ENCODE measurements at places on chromosomes 7 and 10.

DNA sequence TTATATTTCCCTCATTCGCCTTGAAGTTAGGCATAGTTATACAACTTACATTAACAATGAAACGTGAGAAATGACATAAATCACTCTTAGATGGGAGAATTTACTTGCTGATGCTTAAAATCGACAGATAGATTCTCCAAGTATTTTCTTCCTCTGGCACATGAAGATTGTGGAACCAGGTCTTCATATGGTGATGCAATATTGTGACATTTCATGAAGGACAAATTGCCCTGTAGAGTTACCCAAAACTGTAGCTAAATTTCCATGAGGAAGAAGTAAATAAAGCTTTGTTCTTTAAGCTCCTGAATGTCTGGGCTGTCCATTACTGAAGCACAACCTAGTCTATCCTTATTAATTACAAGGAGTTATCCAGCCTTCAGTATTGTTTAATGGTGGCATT, 353.1 kb downstream of the THSD7A start:
- no peak for DNase-seq

DNA sequence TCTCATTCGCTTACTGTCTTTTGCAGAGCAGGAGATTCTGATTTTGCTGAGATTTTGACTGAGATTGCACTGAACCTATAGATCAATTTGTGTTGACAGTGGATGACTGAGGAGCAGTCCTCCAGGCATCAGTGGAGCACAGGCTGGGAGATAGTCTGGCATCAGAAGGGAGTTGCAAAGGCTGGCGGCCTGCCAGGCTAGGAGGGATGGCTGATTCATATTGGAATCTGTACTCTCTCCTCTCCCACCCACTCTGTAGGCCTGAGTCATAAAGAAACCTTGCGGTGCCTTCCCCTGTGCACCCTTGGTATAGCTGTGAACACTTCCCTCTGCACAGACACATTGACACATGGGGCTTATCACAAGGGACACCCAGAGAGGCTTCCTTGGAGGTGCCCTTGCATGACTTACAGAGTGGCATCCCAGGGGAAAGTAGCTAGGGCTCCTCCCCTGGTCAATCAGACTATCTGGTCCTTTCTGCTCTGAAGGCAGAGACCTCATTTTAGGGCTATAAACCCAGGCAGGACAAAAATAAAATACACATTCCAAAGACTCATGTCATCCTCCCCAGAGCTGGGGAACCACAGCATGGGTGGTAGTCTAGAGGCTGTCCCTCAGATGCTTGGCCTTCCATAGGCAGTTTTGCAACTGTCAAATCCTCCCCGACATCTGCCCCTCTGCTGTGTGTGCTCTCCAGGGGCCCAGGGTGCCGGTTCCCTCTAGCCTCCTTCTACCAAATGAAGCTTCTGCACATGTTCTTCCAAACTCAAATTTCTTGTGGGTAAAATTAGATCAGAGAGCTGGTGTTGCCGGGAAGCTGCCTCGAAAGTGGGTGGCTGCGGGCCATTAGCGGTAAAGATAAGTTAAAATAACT, 37.4 kb upstream of the EEPD1 start:
- DNase-seq = peak; percentile 87

DNA sequence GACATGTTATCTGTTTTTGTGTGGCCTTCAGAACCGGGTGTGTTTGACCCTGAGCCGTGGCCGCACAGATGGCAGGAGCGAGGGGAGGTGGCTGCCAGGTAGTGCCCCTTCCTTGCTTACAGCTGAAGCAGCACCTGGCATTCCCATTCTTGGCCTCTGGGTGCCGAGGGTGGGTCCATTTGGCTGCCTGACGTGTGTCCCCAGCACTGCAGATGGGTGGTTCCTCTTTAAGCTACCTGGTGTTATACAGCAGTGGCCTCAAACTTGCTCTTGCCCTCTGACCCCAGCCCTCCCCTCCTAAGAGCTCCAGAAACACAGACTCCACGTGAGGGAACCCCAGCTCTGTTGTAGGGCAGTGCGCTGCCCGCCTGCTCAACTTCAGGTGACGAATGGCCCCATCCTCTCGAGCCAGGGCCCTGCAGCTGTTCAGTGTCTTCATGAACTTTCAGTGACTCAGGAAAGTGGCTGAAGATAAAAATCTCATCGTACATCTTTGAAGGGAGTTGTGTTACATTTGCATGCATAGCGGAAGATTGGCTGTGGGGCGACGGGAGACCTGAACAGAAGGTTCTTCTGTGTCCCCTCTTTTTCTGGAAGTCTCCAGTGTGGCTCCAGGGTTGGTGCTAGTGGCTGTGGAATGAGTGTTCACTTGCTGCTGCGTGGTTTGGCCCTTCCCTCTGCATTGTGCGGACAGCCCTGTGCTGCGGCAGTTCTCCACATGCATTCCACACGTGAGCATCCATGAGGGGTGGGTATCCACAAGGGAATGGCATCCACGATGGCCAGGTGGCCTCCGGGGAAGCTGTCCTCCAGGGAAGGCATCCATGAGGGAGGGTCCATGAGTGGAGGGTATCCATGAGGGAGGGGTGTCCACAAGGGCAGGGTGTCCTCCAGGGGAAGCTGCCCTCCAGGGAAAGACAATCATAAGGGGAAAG, 91.6 kb downstream of the INPP5A start:
- no peak for DNase-seq

GRCh38 chr10:88557658-88558057, 25.5 kb downstream of the RNLS start:
- no peak for DNase-seq

DNA sequence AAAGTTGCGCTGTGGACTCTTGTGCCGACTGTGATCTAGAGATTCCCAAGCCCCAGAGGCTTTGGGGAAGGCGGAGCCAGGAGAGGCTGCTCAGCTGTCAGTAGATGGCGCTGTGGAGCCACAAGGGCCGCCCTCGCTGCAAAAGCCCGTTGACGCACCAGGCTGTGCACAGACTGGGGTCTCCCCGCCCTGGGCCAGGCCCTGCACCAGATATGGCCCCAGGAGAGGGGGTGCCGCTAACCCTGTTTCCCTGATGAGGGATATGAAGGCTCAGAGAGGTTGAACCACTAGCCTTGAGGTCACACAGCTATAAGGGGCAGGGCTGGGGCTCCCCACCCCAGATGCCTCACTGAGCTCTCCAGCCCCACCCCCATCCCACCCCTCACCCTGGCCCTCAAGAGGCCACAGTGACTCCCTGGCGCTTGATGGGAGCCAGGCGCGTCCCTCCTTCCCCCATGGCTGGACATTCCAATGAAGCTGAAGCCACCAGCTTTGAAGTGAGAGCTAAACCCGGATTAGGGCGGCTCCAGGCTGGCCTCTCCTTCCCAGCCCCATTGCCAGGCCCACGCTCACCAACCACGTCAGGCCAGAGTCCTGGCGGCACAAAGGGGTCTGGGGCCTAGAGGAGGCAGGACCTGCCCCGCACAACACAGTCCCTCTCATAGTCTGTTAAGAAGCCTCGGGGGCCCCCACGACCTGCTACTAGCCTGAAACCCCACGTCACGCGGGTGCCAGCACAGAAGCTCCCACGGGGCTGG, 26.4 kb downstream of the MYL10 start:
- peak; percentile 74 for DNase-seq

DNA sequence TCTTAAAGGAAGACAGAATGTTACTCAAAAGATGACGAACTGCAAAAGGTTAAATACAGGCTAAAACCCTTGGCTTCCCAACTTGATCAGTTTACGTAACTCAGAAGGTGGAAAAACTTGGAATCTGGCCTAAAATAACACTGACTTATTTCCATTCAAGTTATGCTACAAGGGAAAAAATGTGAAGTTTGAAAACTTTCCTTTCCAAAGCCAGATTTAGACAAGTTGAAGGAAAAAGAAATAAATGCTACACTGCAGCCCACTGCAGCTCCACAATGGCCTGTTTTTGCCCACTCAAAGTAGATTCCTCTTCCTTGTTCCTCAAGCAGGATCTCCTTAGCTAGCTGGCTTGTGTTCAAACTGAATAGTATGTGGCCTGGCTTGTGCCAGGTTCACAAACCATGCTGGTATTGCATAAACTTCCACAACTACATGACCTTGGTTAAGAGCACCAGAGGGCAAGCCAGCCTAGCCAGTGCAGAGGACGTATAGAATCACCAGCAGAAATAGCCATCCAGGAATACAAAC, 166.2 kb downstream of the CPEB3 start:
- no peak for DNase-seq

DNA sequence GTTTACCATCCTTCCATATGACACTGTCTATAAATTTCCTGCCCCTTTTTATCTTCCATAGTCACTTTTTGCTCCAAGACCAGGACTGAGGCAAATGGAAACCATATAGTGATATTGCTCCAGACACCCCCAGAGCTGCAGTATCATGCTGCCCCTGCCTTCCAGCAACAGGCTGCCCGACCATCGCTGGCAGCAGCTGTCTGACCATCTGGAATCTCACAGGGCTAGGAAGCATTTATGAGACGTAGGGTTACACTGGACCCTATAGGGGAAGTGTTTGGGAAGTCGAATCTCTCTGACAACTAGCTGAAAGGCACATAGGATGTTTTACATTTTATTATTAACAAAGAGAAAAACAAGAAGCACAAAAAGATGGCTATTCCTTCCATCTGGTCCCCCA, 19.4 kb downstream of the ENO4 start:
- no peak for DNase-seq

DNA sequence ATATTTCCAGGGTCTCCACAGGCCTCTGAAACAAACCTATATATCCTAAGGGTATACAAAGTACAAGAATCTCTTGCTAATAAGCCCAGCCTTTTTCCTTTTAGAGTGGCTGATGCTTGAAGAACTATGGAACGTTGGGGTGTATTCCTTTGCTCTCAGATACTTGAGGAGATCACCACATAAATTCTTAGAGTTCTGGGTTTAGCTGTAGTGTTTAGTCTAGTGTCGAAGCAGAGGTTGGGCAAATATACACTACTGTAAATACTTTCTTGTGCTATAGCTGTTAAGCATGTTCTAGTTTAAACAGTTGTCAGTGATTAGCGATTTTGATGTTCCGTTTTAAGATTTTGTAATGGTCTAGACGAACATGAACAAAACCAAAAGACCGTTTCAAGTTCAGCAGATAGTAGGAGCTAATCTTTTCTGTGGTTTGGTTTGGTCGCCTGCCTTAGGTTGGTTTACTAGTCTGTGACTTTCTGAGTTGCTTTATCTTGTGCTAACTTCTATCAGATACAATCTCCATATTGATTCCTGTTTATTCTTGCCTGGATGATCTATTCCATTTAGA, 229.6 kb downstream of the NSUN6 start:
- DNase-seq = no peak

DNA sequence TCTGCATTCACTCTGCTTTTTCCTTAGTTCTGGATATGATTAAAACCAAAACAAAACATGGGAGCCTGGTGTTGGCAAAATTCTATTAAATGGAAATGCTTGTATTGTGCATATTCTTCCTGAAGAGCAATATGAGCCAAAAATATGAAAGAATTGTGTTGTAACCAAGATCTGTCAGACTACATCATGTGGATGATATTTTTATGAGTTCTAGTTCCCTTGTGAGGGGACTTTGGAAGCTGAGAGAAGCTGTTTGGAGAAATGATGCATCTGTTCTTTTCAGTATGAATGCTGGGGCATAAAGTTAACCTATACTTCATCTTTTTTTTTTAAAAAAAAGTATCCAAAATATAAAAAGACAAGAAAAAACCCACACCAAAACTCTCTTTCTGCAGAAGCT, 782.7 kb downstream of the ANKRD7 start:
- DNase-seq = no peak

DNA sequence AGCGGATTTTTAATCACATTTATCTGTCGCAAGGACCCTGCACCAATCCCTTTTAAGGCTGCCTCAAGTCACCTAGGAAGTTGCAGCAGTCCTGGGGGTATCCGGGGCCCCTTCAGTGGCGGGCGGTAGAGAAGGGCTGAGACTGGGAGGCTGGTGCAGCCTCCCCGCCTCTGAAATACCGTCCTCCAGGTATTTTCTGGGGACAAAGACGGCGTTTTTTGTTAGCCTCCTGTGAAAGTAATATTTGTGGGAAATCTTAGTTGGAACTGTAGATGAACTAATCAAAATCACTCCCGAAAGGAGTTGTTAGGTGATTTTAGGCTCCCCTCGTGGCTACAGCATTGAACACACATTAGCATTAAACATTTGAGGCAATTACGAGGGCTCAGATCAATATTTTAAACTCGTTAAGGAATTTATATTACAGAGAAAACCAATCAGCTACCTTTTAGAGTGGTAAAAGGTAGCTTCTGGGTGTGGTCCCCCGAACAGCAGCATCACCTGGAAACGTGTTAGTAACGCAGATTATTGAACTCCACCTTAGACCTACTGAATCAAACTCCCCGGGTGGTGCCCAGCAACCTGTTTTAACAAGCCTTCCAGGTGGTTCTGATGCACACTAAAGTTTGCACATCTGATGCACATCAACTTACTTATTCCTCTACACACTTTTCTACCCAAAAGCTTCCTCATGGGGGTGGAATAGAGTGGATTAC, 530 bp upstream of the ANXA7 start:
- peak; percentile 38 for DNase-seq

- no peak for DNase-seq
Observed at GRCh38 chr7:126699707-126700106, 553.0 kb downstream of the GRM8 start.

GRCh38 chr7:42143711-42144600, 93.1 kb downstream of the GLI3 start:
- no peak for DNase-seq

- no peak for DNase-seq
Observed at GRCh38 chr10:34864149-34865067, 49.3 kb upstream of the PARD3 start.

DNA sequence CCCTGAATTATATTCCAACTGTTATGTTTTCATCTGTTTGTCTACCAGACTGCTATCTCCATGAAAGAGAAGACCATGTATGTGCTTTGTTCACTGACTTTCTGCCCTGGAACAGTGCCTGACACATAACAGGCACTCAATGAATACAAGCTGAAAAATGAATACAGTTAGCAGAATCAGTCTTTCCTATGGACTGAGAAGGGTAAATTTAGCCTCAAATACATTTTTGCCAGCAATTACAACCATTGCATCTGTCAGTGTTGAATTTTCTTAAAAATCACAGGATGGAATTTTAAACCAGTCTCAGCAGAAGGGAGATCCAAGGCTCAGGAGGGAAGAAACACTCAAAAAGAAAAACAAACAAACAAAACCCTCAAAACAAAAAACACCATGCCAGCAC, 1018.1 kb downstream of the XPNPEP1 start:
- DNase-seq = no peak

- DNase-seq = no peak
Observed at GRCh38 chr7:151429560-151430331, 10.2 kb downstream of the CRYGN start.

- no peak for DNase-seq
Observed at GRCh38 chr7:133704453-133704852, 422.7 kb upstream of the LRGUK start.

Measured in large intestine (tissue), 12 donors.